Stimulated activated CD8-positive, alpha-beta memory T cell treated with anti-CD3 and anti-CD28 coated beads, Interleukin-15, amount 100 ng/mL, for 48 hours (primary cell): ENCODE measurements at places on chromosomes 6 and 20.

DNA sequence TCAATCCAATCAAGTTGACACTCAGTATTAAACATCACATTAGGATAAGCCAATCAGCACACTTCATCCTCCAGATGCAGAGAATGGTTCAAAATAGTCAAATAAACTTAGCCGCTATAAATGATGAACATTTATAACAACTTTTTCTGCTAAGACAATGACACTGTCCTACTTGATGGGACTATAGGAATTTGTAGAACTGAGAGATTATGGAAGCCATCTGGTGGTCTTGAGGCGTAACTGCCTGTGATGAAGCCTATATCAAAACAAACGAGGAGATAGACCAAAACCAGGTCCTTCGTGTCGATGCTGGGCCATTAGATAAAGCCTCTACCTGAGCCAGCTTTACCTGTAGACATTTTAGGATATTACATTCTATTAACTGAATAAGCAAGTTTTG lies 631.1 kb downstream of the COL12A1 start:
- no peak for DNase-seq

DNA sequence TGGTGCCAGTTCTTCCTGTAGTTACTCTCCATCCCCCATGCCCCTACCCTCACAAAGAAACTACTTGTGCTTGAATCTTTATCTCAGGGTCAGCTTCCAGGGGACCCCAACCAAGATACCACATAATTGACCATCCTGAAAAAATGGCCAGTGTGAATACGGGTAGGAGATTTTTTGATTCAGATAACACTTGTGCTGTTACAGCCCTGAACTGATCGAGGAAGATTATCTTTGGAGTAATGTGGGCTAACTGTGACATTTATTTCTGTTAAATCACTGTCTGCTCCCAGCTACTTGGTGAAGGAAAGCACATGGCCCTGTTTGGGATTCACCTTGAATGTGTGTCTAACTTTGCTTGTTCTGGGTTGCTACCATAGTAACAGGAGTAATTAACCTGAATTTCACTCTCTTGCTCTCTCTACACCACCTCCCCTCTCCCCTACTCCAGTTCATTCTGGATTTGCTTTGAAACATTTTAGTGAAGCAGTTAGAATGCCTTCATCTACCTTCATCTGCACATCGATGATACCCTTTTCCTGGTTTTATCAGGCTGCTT lies 219.6 kb upstream of the CHD6 start:
- no peak for DNase-seq

GRCh38 chr6:11996751-11997150 lies 15.4 kb upstream of the HIVEP1 start:
- DNase-seq = no peak

DNA sequence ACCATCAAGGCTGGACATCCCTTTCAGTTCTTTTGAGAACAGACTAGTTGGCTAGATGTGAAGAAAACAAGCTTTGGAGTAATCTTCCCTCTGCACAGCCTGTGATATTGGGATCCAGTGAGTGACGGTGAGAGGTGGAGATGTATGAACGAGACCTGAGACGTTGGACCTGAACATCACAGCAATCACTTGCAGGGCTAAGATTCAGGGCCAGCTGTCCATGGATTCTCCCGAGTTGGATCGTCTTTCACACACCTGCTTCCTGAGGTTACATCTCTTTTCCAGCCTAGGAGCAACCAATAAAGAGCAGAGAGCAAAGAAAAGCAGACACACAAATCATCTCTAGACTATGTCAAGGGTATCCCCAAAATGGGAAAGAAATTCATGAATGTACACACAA lies 30.0 kb upstream of the TMEM14A start:
- no peak for DNase-seq

DNA sequence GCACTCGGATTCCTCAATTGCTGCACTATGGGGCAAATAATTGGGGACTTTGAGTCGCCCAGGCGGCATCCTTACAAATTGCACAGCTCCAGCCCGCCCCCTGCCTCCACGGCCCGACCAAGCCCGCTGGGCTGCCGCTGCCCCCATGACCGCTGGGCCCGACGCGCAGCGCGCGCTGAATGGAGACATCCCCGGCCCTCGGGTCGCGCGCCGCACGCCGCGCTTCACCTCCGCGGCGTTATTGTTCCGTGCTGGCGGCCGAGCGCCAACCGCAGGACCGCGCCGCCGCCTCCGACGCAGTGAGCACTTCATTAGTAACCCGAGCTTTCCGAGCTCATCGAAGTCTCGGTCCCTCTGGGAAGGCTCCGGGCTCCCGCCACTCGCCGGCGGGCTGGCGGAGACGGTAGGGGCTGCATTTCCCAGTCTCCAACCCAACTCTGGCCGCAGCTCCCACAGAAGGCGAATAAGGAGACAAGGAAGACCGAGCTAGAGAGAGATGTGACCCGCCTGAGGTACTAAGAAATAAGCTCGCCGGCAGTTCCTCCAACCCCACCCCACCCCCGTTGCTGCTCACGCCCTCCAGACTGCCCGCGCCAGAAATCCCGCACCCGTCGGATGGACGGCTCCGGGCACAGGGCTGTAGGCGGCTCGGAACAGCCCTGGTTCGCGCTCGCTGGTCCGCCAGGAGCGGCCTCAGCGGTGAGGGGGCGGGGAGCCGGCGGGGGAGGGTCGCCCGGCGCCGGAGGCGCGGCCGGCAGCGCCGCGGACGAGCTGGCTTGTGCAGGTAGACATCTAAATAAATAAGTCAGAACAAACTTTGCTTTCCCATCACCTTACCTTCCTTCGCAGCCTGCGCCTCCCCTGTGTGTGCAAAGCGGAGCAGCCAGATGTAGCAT lies 703 bp downstream of the EPHA7 start:
- DNase-seq = no peak

DNA sequence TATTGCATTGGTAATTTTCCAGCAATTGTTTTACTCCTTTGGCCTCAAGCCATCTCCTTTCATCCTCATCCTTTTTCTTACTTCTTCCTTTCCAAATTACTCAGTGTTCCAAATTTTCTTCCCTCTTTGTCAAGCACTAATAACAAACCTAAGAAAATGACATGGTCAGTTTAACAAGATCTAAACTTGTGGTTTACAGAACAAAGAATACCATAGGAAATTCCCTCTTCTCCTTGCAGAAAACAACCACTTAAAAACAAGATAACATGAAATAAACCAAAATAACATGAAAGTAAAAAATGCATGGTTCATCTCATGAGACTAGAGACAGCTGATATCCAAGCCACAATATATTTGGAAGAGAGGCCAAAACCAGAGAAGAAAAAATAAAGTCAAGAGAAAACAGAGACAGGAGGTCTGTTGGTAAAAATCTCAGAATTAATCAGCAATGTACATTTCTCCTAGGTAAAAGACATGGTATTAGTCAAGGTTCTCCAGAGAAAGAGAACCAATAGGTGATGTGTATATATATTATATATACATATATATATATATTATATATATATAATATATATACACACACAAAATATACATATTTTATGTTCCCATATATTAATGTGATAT lies 51.0 kb upstream of the SENP6 start:
- no peak for DNase-seq
